SK-N-SH (cell line): ENCODE measurements at places on chromosomes 16 and 17. TPM values are rescaled to one million over a fixed set of nuclear protein-coding genes. Genes with fewer than 3 reads are reported as not detected.

The UTS2R gene
- not detected in 2 replicates for polyA plus RNA-seq

The ASIC2 gene
- polyA plus RNA-seq, result 0.08 and 0.13 TPM in 2 replicates

GRCh38 chr17:2361010-2361760 is 23.9 kb downstream of the SGSM2 start:
- peak; percentile 30 for DNase-seq

DNA sequence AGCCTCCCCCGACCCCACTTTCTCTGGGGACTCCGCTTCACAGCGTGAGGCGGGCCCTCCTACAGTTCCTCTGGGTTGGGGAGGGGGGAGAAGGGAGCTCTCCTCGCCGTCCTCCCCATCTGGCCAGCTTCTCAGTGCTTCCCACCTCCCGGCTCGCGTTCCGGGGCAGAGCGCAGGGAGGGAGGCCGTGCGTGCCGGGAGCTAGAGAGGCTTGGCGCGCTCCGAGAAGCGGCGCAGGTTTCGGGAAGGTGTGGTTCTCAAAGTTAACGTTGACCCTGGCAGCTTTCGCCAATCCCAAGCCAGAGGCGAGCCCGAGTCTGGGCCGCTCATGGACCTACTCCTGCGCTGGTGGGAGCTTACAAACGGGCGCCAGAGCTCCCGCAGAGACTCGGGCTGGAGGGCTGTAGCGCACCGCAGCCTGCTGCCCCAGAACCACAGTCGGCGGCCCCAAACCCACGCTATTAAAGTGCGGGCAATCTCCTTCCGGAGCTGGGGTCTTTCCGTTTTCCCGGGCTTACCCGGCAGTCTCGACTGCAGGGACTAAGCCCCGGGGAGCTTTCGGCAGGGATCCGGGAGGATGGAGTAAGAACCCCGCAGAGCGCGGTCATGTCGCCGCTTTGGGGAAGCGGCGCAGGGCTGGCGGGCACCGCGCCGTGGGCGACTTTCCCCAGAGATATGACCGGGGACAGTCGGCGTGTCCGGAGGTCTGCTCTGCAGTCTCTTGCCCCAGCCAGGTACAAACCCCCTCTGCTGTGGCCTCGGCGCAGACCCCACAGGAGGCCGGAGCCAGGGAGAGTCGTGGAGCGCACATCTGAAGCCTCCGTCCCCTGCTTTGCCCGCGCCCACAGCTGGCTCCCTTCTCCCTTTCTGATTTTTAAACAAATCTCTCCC is 787 bp downstream of the CDH11 start:
- DNase-seq, result peak; percentile 62

The TOP2A gene
- polyA plus RNA-seq, result 20.6 and 23.2 TPM in 2 replicates

The SLC4A1 gene
- not detected in 2 replicates for polyA plus RNA-seq

DNA sequence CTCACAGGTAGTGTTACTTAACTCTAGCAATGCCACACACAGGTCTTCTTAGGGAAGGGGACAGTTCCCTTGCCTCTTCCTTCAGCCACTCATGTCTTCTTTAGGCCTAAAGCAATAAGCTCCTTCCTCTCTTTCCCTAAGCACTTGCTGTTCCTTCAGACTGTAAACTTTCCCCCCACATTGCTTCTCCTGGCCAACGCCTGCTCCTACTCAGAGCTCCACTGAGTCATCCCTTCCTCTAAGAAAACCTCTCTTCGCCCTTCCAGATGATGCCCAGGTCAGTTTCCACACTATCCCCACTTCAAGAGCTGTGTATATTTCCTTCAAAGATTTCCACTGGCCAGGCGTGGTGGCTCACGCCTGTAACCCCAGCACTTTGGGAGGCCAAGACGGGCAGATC is 12.5 kb upstream of the EPOP start:
- no peak for DNase-seq

The TLCD2 gene
- polyA plus RNA-seq, result 1.3 and 1.9 TPM in 2 replicates

DNA sequence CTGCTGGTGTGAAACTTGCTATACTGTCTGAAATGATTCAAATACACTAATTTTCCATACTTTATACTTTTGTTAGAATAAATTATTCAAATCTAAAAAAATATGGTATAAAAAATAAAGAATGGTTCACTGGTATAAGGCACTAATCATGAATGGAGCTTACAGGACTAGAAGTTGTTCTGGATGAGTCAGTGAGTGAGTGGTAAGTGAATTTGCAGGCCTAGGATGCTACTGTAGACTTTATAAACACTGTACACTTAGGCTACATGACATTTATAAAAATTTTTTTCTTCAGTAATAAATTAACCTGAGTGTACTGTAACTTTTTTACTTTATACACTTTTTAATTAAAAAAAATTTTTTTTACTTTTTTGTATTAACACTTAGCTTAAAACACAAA is 95.5 kb downstream of the MAP2K4 start:
- DNase-seq, result no peak

The EVPLL gene
- polyA plus RNA-seq, result not detected in 2 replicates

DNA sequence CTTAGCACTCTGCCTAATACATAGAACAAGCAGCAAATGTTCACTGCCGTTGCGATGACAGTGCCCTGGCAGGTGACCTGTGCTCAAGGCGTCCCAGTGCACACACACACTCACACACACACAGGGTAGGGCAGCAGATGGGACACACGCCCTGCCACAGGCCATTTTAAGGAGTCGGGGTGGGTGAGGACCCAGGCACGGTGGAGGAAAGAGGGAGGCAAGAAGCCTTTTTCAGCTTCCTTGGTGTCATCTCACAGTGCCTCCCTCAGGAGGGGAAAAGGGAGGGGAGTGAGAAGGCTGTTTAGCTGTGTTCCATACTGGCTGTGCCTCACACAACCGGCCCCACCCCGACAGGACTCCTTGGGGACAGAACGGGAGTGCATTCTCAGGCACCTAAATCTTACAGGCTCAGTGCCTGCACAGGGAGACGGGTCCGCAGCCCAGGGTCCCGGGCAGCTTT is 1.5 kb downstream of the PITPNM3 start:
- peak; percentile 32 for DNase-seq

The BCL6B gene
- 0.02 TPM in 1 of 2 replicates, not detected in the other for polyA plus RNA-seq

The SRSF1 gene
- polyA plus RNA-seq, result 248 and 291 TPM in 2 replicates

GRCh38 chr16:77112746-77113145 is 78.2 kb upstream of the MON1B start:
- no peak for DNase-seq

- no peak for DNase-seq
Observed at GRCh38 chr17:77875051-77875780, 83.3 kb upstream of the TNRC6C start.

The CBX2 gene
- polyA plus RNA-seq, result 19.7 and 22.4 TPM in 2 replicates

DNA sequence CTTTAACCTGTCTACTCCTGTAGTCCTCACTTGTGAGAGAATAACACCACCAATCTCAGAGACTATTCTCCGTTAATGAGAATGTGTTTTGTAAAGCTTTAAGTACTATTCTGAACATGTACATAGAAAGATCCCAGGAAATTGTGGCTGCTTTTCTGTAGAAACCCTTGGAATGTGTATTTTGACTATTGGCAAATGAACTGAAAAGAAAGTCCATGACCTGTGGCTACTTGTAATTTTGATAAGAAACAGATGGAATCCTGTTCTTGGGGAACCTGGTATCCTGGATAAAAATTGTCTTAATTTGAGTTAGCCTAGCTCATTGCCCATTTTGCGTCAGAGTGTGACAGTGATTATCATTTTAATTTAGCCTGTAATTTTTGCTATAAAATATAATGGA is 9.1 kb downstream of the CTCF start:
- DNase-seq, result no peak

The DPEP3 gene
- not detected in 2 replicates for polyA plus RNA-seq

DNA sequence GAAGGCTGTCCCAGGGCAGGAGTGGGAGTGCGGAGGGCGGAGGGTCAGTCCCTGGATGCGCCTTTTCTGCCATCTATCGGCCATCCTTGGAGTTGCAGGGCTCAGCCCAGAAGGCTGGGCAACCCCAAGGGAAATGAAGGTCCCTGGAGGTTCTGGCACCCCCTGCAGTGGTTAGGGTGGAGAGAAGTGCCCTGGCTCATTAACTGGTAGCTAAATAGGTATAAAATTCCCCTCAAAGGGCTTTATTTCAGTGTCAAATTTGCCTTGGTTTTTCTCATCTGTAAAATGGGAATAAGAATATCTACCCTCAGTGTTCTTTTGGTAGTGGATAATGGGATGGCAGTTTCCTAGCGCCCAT is 22.4 kb downstream of the C17orf75 start:
- DNase-seq, result peak; percentile 89

The FAHD1 gene
- polyA plus RNA-seq, result 58.2 and 59.0 TPM in 2 replicates

The CCDC92B gene
- 0.07 and 0.13 TPM in 2 replicates for polyA plus RNA-seq

DNA sequence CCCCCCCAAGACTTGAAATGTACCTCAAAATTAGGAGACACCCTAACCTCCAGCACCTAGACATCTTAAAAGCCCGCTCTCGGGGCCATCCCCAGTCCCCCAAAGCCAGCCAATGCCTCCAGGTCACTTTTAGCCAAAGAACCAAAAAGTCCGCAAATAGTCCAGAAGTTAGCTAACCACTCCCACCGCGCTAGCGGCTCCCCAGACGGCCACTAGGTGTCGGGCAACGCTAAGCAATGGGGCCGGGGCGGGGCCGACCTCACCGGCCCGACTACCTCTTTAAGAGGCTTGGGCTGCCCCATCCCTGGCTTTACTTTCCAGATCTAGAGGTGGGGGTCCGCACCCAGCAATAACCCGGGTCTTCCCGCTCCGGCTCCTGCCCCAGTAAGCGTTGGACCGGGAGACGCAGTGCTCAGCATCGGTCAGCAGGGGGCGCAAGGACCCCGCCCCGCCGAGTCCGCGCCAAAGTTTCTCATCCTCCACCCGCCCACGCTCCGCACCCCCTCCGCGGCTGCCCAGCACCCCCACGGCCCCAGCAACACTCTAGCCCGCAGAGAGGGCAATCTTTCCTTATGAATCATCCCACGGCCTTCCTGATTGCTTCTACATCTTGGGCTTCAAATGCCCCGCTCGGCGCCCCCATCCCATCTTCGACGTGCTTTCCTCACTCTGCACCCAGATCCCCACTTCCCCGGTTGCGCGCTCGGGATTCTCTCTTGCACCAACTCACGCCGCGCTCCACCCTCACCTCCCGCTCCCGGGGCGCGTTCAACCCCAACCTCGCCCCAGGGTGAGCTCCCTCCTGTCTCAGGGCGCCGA is 765 bp downstream of the COL1A1 start:
- peak; percentile 95 for DNase-seq

DNA sequence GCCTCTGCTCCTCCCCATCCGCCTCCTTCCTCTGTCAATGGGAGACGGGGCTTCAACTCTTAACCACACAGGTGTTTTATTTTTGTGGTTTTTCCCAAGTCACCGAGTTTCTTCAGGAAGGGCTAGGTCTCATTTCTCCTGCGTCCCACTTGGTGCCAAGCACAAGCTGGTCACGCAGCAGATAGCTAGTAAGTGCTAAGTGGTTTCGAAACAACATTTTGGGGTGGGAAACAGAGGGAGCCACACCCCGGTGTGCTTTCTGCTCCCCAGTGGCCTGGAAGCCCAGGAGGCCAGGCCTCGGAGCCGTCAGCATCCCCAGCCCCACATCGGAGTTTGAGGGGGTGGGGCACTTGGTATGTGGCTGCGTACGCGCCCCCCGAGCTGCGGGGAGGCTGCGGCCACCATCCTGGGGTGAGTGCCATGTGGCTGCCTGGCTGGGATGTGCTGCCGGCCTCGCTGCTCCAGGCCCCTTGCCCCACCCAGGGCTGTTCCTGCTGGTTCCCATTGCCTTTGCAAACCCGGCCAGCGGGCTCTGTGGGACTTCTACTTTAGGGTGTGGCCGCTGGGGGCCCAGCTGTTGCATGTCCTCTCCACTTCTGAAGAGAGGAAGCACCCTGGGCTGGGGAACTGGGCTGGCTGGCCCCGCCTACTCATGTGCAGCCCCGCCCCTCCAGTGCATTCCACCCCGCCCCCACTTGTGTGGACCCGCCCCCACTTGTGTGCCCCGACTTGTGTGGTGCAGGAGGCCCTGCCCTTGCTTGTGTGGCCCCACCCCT is 55.6 kb downstream of the BAIAP2 start:
- DNase-seq, result peak; percentile 83

- no peak for DNase-seq
Observed at GRCh38 chr16:1002399-1003166, 21.0 kb downstream of the SOX8 start.

The NUP93 gene
- polyA plus RNA-seq, result 41.5 and 43.1 TPM in 2 replicates

- no peak for DNase-seq
Observed at GRCh38 chr17:33667052-33667509, 374.0 kb upstream of the ASIC2 start.

GRCh38 chr16:86577314-86577971 is 906 bp upstream of the FOXL1 start:
- no peak for DNase-seq

DNA sequence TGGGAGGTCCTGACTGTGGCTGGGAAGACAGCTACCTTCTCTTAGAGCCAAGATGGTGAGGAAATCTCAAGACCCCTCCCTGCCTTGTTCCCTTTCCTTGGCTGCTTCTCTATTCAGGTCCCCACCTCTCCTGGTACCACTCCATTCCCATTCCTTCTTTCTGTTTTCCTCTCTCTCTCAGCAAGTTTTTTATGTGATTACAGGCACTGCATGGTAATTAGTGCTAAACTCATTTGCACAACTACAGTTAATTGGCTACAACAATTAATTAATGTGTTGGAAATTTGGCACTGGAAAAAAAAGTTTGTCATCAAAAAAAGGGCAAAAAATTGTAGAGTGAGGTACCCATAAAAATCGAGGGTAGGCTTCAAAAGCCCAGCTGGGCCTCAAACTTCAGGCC is 45.3 kb downstream of the NEUROD2 start:
- no peak for DNase-seq

DNA sequence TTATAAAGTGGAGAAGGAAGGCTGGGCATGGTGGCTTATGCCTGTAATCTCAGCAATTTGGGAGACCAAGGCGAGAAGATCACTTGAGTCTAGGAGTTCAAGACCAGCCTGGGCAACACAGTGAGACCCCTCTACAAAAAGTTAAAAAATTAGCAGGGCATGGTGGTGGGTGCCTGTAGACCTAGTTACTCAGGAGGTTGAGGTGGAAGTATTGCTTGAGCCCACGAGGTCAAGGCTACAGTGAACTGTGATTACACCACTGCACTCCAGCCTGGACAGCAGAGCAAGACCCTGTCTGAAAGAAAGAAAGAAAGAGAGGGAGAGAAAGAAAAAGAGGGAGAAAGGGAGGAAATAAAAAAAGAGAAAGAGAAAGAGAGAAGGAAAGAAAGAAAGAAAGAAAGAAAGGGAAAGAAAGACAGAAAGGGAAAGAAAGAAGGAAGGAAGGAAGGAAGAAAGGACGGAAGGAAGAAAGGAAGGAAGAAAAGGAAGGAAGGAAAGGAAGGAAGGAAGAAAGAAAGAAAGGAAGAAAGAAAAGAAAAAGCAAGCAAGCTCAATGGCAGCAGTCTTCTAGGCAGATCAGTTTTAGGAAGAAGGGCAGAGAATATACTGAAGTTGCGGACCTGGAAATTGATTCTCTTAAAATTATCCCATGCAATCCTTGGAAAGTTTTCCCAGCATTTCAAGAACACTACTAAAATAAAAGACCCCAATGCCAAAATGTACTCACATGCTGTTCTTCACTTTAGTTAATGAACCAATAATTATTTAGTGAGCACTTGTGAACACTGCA is 53.0 kb downstream of the IKZF3 start:
- no peak for DNase-seq

- no peak for DNase-seq
Observed at GRCh38 chr17:1961189-1961588, 63.9 kb downstream of the RTN4RL1 start.

The PIRT gene
- polyA plus RNA-seq, result not detected in 2 replicates

The ATAD5 gene
- 0.66 and 0.75 TPM in 2 replicates for polyA plus RNA-seq

GRCh38 chr16:16150117-16150877 is 73.0 kb downstream of the ABCC6 start:
- peak; percentile 84 for DNase-seq

The APRT gene
- 178 and 192 TPM in 2 replicates for polyA plus RNA-seq

GRCh38 chr17:65434251-65434650 is 127.2 kb downstream of the AXIN2 start:
- DNase-seq, result no peak

The EME1 gene
- polyA plus RNA-seq, result 16.9 and 21.5 TPM in 2 replicates

The HBZ gene
- polyA plus RNA-seq, result not detected in 2 replicates
